ENCODE measurements at places on chromosomes 16 and 17. TPM values are rescaled to one million over a fixed set of nuclear protein-coding genes. Genes with fewer than 3 reads are reported as not detected.
A peak's percentile ranks its signal among the peaks of the same experiment; 100 is the strongest.

GRCh38 chr16:88705801-88706228, 393 bp downstream of the RNF166 start:
- no peaks in the 10 kb centered on the region for H3K27me3 ChIP-seq

DNA sequence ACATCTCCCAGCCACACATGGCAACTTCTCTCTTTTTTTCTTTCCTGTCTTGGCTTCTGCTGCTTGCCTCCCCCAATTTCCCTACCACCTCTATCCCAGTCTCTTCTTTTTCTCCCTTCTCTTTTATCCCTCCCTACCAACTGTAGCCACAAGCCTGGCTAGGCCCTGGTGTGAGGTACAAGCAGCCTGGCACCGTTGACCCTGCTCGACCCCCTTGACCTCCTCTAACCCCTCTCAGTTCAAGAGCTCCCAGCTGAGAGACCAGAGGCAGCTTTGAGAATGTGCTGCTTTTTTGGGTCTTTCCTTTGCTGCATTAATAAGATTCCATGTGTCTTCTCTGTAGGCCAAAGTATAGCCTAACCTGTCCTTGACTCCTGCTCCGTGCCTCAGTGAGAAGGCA, 32.3 kb downstream of the B9D1 start:
- H3K36me3 ChIP-seq = no peaks in the 10 kb centered on the region
- no peaks in the 10 kb centered on the region for H3K27me3 ChIP-seq
- H3K27ac ChIP-seq = no peak overlapping the region
- no peak for DNase-seq

- H3K27me3 ChIP-seq = peaks cover 22% of the 10 kb centered on the region
- no peak for DNase-seq
- no peaks in the 10 kb centered on the region for H3K36me3 ChIP-seq
- H3K4me3 ChIP-seq = no peak overlapping the region
Observed at GRCh38 chr16:8585041-8585440, 5.3 kb downstream of the TMEM114 start.

ITGA3 gene
- 7.7 TPM for total RNA-seq

SPATA20 gene
- total RNA-seq = 52.3 TPM

DNA sequence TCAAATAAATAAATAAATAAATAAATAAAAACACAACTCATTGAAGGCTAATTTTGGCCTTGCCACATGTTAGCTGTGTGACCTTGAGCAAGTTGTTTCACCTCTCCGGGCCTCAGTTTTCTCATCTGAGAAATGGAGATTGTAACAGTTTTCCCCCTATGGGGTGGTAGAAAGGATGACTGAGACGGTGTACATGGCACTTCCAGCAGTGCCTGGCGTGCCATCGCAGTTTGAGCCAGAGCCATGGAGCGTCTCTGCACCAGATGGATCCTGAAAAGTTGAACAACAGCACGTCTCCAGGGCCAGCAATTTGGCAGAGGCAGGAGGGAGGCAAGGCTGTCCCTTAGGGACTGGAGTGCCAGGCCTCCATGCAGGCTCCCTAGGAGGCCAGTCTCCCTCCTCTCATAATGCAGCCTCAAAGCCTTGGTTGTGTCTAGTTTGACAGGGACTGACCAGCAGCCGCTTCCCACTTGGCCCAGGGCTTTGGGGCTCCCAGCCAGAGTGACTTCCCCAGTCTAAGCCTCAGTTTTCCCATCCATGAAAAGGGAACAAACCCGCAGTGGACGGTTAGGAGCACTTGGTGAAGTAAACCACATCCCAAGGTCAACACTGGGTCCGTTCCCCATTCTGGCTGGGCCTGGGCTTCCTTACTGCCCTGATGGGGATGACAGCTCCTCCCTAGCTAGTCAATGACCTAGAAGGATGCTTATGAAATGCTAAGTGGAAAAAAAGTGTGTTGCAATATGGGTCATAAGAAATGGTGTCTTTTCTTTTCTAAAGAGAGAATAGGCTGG, 19.3 kb downstream of the SOCS1 start:
- no peak overlapping the region for H3K4me3 ChIP-seq
- H3K27me3 ChIP-seq = no peaks in the 10 kb centered on the region
- H3K27ac ChIP-seq = no peak overlapping the region
- DNase-seq = no peak
- H3K36me3 ChIP-seq = no peaks in the 10 kb centered on the region
- peaks cover 33% of the 10 kb centered on the region for H3K4me1 ChIP-seq

DNA sequence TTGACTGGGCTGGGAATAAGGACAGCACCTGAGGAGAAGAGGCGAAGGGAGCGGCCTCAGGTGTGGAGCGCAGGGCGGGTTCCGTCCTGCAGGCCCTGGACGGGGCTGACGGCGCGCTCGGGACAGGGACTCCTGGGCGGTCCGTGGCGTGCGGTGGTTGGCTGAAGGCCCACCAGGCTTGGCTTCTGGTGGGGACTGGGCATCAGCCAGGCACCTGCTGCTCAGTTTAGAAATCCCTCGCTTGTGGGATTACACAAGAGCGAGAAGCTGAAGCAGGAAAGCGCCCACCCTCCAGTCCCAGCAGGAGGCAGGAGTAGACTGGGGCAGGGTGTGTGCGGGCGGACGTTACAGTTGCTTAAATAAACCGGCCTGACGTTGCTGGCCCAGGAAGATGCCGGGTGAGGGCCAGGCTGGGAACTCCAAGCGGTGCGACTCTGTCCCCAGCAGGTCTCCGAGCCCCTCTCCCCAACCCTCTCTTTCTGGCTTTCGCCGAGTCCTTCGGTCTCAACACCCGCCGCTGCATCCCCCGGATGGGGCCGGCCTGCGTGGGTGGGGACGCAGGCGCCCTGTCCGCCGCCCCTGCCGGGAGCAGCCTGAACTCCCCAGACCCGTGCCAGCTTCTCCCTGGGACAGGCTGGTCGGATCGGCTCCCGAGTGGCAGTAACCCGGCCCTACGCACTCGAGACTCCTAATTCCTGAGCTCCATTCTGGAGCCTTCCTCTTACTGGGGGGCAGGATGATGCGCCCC, 639 bp downstream of the MIF4GD start:
- no peak for DNase-seq
- peak overlapping the region; percentile 79 for H3K27ac ChIP-seq
- H3K4me1 ChIP-seq = peaks cover 20% of the 10 kb centered on the region
- peaks cover 47% of the 10 kb centered on the region for H3K36me3 ChIP-seq

C16orf86 gene
- 2.4 TPM for total RNA-seq

DNA sequence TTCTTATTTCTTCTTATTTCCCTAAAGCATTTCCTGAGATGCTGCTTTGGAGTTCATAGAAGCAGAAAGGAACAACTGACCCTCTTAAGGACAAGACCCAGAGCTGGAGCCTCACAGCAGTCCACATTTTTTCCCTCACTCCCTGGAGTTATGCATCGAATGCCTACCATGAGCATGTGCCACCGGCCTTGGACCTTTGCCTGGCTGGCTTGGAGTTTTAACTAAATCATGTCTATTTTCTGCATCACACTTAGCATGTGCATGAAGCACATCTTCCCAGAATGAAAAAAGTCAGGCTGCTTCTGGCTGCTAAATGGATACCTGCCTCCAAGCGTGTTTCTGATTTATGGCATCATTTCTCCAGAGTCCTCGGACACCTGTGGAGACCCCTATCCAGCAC, 104.5 kb downstream of the SPACA3 start:
- H3K27ac ChIP-seq = no peak overlapping the region
- peaks cover 13% of the 10 kb centered on the region for H3K27me3 ChIP-seq
- DNase-seq = no peak
- no peak overlapping the region for H3K4me3 ChIP-seq
- no peaks in the 10 kb centered on the region for H3K4me1 ChIP-seq
- H3K36me3 ChIP-seq = no peaks in the 10 kb centered on the region

GRCh38 chr17:39062846-39063680, 88.4 kb downstream of the PLXDC1 start:
- no peaks in the 10 kb centered on the region for H3K36me3 ChIP-seq
- DNase-seq = no peak
- no peak overlapping the region for H3K27ac ChIP-seq
- H3K4me1 ChIP-seq = no peaks in the 10 kb centered on the region
- H3K4me3 ChIP-seq = no peak overlapping the region
- H3K27me3 ChIP-seq = no peaks in the 10 kb centered on the region

GRCh38 chr17:6124856-6125255, 54.7 kb downstream of the WSCD1 start:
- no peaks in the 10 kb centered on the region for H3K36me3 ChIP-seq
- DNase-seq = no peak
- no peak overlapping the region for H3K4me3 ChIP-seq
- H3K27me3 ChIP-seq = peaks cover 3% of the 10 kb centered on the region

GRCh38 chr17:69143683-69144231, 2.1 kb upstream of the ABCA6 start:
- no peak overlapping the region for H3K27ac ChIP-seq
- H3K4me3 ChIP-seq = no peak overlapping the region
- no peaks in the 10 kb centered on the region for H3K36me3 ChIP-seq
- H3K4me1 ChIP-seq = peaks cover 5% of the 10 kb centered on the region
- H3K27me3 ChIP-seq = no peaks in the 10 kb centered on the region

DNA sequence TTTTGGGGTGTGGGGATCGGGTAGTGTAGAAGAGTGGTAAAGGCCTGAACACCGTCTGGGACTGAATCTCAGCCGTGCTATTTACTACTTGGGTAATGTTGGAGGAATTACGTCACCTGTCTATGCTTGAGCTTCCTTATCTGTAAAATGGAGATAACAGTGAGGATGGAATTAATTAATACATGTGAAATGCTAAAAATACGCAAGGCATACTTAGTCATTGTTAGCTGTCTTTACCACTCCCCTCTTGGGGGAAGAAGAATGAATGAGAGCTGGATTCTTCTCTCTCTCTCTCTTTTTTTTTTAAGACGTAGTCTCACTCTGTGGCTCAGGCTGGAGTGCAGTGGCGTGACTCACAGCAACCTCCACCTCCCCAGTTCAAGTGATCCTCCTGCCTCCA, 41.1 kb upstream of the TANGO6 start:
- no peak overlapping the region for H3K4me3 ChIP-seq
- H3K27ac ChIP-seq = no peak overlapping the region
- H3K27me3 ChIP-seq = no peaks in the 10 kb centered on the region
- peaks cover 4% of the 10 kb centered on the region for H3K4me1 ChIP-seq
- no peak for DNase-seq
- H3K36me3 ChIP-seq = no peaks in the 10 kb centered on the region

THAP11 gene
- total RNA-seq = 24.2 TPM

HOXB13 gene
- total RNA-seq = not detected

- no peaks in the 10 kb centered on the region for H3K27me3 ChIP-seq
- no peak for DNase-seq
- peaks cover 14% of the 10 kb centered on the region for H3K36me3 ChIP-seq
- no peak overlapping the region for H3K27ac ChIP-seq
- H3K4me1 ChIP-seq = no peaks in the 10 kb centered on the region
Observed at GRCh38 chr16:54027995-54028394, 258.6 kb downstream of the IRX3 start.

BAIAP2 gene
- 6.8 TPM for total RNA-seq

FKBP10 gene
- total RNA-seq = 0.86 TPM

- no peak for DNase-seq
- no peaks in the 10 kb centered on the region for H3K27me3 ChIP-seq
- H3K4me1 ChIP-seq = no peaks in the 10 kb centered on the region
- H3K36me3 ChIP-seq = peaks cover 2% of the 10 kb centered on the region
Observed at GRCh38 chr16:46895399-46896313, 11.5 kb downstream of the GPT2 start.

DNA sequence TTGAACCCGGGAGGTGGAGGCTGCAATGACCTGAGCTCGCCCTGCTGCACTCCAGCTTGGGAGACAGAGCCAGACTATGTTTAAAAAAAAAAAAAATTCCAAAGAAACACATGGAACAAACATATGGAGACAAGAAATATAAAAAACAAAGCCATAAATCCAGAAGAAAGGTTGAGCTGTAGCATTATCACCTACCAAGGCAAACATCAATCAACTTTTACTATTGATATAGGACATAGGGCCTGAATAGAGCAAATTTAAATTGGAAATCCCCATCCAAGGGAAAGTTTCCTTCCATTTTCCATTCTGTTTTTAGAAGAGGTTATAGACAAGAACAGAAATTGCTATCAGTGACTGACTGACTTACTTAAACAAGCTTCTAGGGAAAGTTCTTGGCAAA, 56.6 kb downstream of the SSH2 start:
- no peak overlapping the region for H3K27ac ChIP-seq
- H3K27me3 ChIP-seq = no peaks in the 10 kb centered on the region
- H3K36me3 ChIP-seq = no peaks in the 10 kb centered on the region
- no peak overlapping the region for H3K4me3 ChIP-seq

DNA sequence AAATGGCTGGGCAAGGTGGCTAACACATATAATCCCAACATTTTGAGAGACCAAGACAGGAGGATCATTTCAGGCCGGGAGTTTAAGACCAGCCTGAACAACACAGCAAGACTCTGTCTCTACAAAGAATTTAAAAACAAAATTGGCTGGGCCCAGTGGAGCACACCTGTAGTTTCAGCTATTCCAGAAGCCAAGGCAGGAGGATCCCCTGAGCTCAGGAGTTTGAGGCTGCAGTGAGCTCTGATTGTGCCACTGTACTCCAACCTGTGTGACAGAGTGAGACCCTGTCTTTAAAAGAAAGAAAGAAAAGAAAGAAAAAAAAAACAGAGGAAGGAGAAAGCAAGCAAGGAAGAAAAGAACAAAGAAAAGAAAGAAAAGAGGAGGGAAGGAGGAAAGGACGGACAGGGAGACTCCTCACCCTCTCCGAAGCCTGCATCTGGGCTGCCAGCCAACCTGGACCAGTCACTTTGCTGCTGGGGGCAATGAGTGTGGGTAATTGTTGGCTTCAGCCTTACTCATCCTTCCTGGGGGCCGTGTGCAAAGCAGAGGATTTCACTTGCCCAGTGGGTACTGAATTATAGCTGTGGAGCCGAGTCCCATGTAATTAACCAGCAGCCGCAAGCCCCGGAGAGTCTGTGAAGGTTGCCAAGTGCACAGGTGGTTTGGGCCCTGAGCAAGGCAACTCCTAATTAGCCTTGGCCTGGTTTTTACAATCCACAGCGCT, 6.7 kb upstream of the MT4 start:
- no peaks in the 10 kb centered on the region for H3K36me3 ChIP-seq
- H3K4me1 ChIP-seq = no peaks in the 10 kb centered on the region
- DNase-seq = no peak
- H3K27ac ChIP-seq = no peak overlapping the region
- H3K4me3 ChIP-seq = no peak overlapping the region

DNA sequence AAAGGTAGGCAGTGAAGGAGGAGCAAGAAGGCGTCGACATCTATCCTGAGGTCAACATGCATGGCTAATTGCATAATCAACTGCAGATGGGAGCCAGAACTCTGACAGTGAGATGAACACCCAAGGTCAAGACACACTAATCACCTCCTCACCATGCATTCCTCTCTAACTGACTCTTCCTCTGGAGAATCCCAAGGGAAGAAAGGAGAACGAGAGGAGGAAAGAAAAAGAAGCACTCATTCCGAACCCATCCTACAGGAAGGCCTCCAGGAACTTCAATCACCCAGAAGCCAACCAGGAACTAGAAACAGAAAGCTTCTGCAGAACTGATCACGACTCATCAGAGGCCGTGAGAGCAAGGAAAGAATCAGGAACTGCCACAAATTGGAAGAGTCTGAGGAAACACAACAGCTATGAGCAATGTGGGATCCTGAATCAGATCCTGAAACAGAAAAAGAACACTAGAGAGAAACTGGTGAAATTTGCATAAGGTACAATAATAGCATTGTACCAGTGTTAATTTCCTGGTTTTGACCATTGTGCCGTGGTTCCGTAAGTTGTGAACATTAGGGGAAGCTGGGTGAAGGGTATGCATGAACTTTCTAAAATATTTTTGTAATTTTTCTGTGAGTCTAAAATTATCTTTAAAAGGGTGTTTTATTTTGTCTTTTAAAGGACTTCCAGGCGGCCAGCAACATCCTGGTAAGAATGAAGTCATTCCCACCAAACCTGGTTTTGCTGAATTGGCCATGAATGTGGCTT, 10.0 kb upstream of the BEAN1 start:
- H3K27ac ChIP-seq = no peak overlapping the region
- no peak for DNase-seq
- no peaks in the 10 kb centered on the region for H3K36me3 ChIP-seq
- no peak overlapping the region for H3K4me3 ChIP-seq
- H3K27me3 ChIP-seq = peaks cover 10% of the 10 kb centered on the region
